ENCODE measurements at places on chromosomes 4 and X.

DNA sequence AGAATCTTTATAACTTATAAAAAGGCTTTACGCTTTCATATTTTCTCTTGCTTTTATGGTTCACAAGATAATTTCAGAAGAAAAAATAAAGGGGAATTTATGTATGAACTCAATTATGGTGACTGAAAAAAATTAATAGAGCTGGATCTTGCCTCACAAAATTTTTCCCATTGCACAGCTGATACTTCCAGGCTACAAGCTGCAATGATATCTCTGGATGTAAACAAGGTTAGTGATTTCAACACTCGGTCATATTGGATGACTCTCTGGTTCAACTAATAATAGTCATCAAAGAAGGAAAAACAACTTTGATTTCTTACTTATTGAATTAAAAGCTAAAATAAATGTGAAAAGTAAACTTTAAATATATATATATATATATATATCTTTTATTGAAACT is 868.0 kb downstream of the FAT4 start:
- no peak for DNase-seq

DNA sequence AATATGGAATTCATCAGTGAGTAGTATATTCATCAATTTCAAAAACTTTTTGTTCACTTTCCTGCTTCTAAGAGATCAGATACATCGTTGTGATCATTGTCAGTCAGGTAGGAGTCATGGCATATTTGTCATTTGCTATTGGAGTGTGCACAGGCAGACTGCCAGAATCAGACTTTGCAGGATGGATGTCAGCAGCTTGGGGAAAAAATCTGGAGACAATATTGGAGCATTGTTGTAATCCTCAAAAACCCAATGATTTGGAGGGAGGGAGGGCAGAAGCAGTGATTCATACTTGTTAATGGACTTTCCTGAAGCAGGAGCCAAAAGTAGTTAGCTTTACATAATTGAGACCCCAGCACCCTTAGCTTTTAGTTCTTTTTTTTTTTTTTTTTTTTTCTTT is 59.6 kb upstream of the DRP2 start:
- no peak for DNase-seq

- DNase-seq: no peak
Observed at GRCh38 chrX:48516987-48517386, 4.6 kb upstream of the EBP start.

- no peak for DNase-seq
Observed at GRCh38 chr4:139530833-139531427, 25.1 kb downstream of the SETD7 start.

DNA sequence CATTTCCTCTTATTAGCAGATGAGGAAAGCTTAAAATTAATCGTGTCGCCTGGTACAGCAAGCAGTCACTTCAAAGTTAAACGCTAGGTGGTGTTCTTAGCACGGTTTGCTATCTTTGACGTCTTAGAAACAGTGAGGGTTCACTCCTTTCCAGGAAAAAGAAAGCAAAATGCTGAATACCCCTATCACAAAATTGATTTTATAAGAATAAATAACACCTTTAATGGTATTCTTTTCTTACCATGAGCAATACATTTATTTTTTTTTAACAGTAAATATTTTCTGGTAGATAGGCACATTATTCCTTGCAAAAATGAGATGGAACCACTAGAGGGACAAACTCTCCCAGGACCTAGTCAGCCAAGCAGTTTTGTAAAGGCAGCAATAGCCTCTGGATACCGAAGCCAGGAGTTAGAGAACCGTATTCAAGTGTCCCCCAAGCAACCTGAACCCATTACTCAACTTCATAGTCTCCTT is 153.9 kb downstream of the KDR start:
- no peak for DNase-seq

GRCh38 chr4:82362565-82362964 is 11.2 kb downstream of the HNRNPD start:
- DNase-seq: no peak

- no peak for DNase-seq
Observed at GRCh38 chr4:80070880-80071603, 2.0 kb downstream of the ANTXR2 start.

- DNase-seq: no peak
Observed at GRCh38 chr4:125169192-125169591, 145.6 kb upstream of the FAT4 start.

DNA sequence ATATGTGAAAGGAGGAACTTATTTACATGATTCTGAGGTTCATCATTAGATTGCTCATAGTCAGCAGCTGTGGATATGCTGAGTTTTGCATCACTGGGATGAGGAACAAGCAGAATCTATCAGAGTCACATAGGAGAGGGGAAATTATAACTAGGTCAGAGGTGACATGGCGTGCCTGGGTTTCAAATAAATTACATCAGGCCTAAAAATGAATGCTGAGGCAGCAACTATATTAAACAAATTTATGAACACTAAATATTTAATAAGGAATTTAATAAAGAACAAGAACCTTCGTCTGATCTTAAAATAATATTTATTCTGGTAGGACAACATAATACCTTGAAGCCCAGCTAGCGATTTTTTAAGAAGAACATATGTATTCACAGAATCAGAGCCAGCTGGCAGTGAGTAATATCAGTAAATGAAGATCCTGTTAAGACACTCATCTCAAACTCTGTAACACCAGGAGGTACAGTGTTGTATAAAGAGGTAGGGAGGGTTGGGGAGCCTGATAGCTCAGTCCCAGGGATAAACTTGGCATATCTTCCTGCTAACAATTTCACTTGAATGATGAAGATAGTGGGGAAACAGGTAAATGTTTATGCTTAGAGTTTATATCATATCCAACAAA is 60.9 kb upstream of the HS3ST1 start:
- DNase-seq: no peak

DNA sequence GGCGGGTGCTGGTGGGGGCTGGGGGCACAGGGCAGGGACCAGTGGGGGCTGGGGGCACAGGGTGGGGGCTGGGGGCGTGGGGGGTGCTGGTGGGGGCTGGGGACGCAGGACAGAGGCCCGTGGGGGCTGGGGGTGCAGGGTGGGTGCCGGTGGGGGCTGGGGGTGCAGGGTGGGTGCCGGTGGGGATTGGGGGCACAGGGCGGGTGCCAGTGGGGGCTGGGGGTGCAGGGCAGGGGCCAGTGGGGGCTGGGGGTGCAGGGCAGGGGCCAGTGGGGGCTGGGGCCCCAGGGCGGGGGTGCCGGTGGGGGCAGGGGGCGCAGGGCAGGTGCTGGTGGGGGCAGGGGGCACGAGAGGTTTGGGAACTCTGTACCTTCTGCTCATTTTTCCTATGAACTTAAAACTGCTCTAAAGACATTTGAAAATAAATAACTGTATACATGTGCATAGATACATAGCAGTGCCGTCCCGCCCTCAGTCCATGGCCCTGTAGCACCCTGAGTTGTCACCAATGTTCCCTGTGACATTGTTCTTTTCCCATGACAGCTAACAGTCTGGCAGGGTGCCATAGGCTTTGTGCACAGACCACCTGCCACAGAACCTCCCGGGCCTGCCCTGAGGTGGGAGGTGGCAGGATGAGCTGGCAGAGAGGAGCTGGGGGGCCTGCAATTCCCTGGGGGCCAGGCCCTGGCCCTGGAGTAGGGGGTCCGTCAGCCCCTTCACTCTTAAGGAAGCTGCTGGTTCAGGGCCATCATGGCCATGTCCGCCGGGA is 35.6 kb upstream of the ADRA2C start:
- DNase-seq: no peak

DNA sequence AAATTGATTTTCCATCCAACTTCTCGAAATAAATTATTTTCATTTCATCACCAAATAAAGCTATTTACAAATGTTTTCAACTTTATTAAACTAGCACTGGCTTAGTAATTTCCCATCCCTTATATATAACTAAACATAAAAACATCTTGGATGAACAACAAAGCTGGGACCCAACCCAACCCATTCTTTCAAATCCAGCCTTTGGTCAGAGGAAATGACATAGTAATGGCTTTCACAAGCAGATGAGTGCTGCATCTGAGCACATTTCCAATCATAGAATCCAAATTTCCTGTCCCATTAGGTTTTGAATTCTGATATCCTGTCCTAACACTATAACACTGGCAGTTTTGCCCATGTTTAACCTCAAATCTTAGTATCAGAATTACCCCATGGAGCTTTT is 7.9 kb upstream of the EMCN start:
- DNase-seq: no peak

GRCh38 chr4:38194047-38194602 is 233.9 kb downstream of the PTTG2 start:
- DNase-seq: no peak

DNA sequence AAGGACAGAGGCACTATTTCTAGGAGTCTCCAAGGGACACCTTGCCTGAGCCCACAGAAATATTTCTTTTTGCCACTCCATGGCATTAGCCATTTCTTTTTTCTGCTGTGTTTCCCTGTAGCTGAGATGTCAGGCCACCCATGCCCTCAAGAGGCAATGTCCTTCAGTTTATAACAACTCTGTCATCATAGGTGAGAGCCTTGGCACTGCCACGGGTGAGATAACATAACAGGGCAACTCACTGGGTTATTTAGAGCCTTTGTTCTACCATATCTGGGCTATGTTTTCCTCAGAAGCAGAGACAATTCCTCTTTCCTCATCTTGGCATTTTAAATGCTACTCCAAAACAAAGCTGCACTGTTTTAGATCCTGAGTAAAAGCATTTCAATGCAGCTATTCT is 99.9 kb upstream of the MAOA start:
- DNase-seq: no peak

DNA sequence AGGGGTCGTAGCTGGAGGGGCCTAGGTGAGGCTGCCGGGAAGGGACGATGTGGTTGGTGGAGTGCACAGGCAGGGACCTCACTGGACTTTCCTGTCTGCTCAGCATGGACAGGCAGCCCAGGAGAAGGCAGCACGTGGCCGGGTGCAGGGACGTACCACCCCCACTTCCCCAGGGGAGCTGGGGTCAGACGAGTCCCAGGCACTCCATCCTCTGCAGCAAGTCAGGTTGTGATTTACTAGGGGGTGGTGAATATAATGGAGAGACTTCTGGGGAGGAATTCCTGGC is 1.5 kb upstream of the CTBP1 start:
- DNase-seq: no peak

- no peak for DNase-seq
Observed at GRCh38 chrX:119887721-119888425, 7.8 kb upstream of the AKAP14 start.

- DNase-seq: no peak
Observed at GRCh38 chrX:20461576-20461975, 194.9 kb upstream of the RPS6KA3 start.
